ENCODE measurements at places on chromosomes 1 and 21. TPM values are rescaled to one million over a fixed set of nuclear protein-coding genes. Genes with fewer than 3 reads are reported as not detected.

SLC25A44 gene
- total RNA-seq, result 16.5 TPM

GUCA2A gene
- total RNA-seq, result not detected

- no peak overlapping the region for H3K4me3 ChIP-seq
- no peaks in the 10 kb centered on the region for H3K4me1 ChIP-seq
- H3K27ac ChIP-seq, result no peak overlapping the region
- DNase-seq, result no peak
Measured at GRCh38 chr1:97895278-97895677, 25.6 kb downstream of the DPYD start.

DNA sequence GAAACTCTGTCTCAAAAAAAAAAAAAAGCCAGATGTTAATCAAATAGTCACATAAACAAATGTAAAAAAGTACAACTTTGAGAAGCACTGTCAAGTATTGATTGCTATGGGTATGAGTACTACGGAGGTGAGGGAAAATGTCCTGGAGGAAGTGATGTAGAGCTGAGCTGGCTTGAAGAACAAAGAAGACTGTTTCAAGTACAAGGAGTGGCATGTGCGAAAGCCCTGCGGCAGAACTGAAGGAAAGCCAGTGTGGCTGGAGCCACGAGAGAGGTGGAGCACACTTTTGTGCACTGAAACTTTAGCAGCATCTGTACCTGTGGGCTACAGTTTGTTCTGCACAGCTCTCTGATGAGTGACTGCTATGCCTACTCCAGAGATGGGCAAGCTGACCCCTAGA lies 5.4 kb upstream of the RPS6KA1 start:
- H3K4me3 ChIP-seq, result no peak overlapping the region
- no peaks in the 10 kb centered on the region for H3K36me3 ChIP-seq
- no peak overlapping the region for H3K27ac ChIP-seq
- no peaks in the 10 kb centered on the region for H3K27me3 ChIP-seq
- no peak for DNase-seq

GRCh38 chr1:97901017-97901658 lies 19.7 kb downstream of the DPYD start:
- DNase-seq, result no peak
- no peaks in the 10 kb centered on the region for H3K27me3 ChIP-seq
- no peak overlapping the region for H3K27ac ChIP-seq
- no peak overlapping the region for H3K4me3 ChIP-seq
- no peaks in the 10 kb centered on the region for H3K4me1 ChIP-seq

- peak overlapping the region; percentile 8 for H3K27ac ChIP-seq
- DNase-seq, result no peak
- no peaks in the 10 kb centered on the region for H3K4me1 ChIP-seq
- H3K27me3 ChIP-seq, result no peaks in the 10 kb centered on the region
- H3K36me3 ChIP-seq, result no peaks in the 10 kb centered on the region
Measured at GRCh38 chr1:205293350-205294074, 28.0 kb downstream of the NUAK2 start.

- no peaks in the 10 kb centered on the region for H3K4me1 ChIP-seq
- no peak for DNase-seq
- H3K36me3 ChIP-seq, result no peaks in the 10 kb centered on the region
- no peak overlapping the region for H3K4me3 ChIP-seq
Measured at GRCh38 chr1:36851595-36851994, 182.7 kb downstream of the GRIK3 start.

- no peak overlapping the region for H3K27ac ChIP-seq
- H3K27me3 ChIP-seq, result no peaks in the 10 kb centered on the region
- no peak for DNase-seq
- H3K4me3 ChIP-seq, result no peak overlapping the region
Measured at GRCh38 chr1:22050330-22050729, 2.2 kb upstream of the CDC42 start.

DNA sequence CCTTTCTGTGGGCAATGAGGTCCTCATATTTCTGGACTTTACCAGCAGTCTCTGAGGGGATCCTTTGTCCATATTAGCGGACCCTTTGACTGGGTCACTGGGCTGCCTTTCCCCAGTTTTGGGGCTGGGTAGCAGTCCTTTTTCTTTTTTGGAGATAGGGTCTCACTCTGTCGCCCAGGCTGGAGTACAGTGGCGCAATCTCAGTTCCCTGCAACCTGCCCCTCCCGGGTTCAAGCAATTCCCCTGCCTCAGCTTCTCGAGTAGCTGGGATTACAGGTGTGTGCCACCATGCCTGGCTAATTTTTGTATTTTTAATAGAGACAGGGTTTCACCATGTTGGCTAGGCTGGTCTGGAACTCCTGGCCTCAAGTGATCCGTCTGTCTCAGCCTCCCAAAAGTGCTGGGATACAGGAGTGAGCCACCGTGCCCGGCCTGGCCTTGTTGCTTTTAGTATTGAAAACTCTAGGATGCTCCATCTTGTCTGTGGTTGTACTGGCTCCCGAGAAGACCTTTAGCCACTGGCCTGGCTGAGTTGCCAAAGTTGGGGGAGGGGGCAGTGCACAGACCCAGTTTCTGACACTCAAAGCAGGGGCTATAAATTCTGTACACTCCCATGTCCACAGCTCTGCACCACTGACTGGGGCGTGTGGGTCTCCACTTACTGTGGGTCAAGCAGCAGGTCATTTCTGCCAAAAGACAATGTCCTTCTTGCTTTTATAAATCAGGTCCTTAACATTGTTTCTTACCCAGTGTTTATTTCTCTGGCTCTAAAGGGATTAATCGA lies 33.1 kb downstream of the MAN1C1 start:
- H3K4me1 ChIP-seq, result no peaks in the 10 kb centered on the region
- H3K36me3 ChIP-seq, result no peaks in the 10 kb centered on the region
- H3K27ac ChIP-seq, result no peak overlapping the region

DNA sequence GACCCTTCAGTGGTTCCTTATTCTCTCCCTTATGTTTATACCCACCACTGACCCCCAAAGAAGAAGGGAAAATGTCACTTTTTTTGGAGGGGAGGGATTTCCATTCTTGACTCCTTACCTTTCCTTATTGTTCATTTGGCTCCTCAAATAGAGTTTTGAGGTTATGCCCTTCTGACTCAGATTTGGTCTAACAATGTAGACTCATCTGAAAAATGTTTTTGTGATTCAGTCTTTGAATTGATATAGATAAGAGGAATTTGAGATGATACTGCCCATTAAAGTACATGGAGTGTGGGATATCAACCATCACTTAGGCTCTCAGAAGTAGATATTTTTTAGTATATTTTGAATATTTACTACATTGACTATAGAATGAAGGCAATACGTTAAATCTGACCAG lies 16.1 kb downstream of the USP1 start:
- H3K4me3 ChIP-seq, result no peak overlapping the region
- H3K4me1 ChIP-seq, result no peaks in the 10 kb centered on the region

DNA sequence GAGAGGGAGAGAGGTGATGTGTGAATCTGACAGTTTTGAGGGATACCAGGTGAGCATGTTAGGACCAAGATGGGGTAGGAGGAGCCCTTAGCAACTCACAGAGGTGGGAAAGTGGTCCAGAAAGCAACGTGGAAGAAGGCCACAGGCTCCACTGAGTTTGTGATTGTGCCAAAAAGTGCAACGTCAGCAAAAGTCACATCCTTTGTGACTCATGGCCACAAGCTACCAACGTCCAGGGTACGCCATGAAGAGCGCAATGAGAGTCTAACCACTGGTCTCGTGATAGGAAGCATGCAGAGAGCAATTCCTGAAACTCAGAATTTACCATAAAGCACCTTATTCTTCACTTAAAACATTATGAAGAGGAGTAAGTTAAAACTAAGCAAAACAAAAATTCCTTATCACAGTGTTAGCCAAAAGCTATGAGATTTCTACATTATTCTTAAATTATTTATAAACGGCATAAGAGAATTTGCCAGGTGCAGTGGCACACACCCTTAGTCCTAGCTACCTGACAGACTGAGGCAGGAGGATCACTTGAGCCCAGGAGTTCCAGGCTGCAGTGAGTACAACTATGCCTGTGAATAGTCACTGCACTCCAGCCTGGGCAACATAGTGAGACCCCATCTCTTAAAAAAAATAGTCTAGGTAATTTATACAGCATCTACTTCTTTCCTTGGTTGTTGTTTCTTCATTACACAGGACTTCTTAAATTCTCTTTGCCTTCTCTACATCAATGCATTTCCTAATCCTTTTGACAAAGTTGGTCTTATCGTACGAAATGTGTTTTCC lies 55.2 kb downstream of the COLGALT2 start:
- DNase-seq, result no peak
- H3K4me3 ChIP-seq, result no peak overlapping the region
- H3K27me3 ChIP-seq, result no peaks in the 10 kb centered on the region

- H3K36me3 ChIP-seq, result no peaks in the 10 kb centered on the region
- no peaks in the 10 kb centered on the region for H3K4me1 ChIP-seq
- no peak overlapping the region for H3K4me3 ChIP-seq
- no peak for DNase-seq
Measured at GRCh38 chr1:25549273-25550154, 6.1 kb downstream of the LDLRAP1 start.

Measured in prostate gland (tissue), 2 donors.